GM12864 (cell line): ENCODE measurements at places on chromosomes 4 and X.

GRCh38 chr4:39928538-39928937 is 49.2 kb downstream of the PDS5A start:
- DNase-seq, result no peak

GRCh38 chr4:121360495-121360894 is 20.3 kb downstream of the QRFPR start:
- DNase-seq, result no peak

DNA sequence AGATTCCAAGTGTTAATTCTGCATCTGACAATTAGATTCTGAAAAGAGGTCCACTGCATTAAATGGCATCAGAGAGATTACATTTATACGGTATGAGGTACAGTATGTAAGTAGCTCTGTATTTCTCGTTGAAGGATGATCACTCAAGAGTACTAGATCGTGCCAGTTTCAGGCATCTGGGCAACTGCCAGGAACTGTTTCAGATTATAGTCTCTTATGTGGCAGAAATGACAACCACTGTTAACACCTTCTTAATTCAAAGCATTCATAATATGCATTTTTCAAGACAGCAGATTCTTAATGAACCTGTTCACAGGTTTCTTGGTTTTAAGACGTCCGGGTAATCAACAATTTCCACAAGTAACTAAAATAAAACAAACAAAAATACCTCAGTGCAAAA is 1.6 kb downstream of the ANKRD50 start:
- no peak for DNase-seq

- DNase-seq, result no peak
These were observed 2687.3 kb downstream of the PCDH7 start for GRCh38 chr4:33407496-33407895.

DNA sequence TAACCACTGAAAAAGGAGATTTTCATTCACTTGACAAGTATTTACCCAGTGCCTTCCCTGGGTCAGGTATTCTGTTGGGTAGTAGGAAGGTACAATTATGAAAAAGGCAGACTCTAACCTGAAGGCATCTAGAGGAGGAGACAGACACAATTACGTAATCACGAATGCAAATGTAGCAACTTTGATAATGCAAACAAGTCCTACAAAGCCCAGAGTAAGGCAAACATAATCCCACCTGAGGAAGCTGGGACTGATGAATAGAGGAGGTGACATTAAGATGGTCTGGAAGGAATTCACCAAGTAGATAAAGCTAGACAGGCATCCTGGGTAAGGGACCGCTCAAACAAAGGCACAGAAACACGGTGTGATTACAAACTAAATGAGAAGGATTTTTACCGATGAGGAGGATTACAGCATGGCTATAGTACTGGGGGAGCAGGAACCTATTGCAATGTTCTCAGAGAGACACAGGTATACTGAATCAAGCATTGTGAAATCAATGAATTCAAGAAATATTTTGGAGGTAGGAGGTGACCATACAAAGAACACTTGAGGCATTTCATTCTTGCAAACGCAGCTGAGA is 37.1 kb downstream of the TMEM150C start:
- no peak for DNase-seq

DNA sequence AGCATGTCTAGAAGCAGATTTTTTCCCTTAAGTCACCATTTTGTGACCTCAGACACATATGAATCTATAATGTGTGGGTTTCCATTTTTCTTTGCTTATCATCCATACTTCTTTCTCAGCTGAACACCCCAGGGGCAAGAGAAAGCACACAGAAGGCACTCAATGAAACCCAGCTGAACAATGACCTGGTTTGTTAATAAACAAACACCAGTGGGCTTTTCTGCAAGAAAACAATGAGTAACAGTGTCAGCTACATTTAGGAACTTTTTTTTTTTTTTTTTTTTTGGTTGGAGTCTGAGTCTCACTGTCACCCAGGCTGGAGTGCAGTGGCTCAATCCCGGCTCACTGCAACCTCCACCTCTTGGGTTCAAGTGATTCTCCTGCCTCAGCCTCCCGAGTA is 40.7 kb upstream of the KLF3 start:
- DNase-seq, result no peak

- no peak for DNase-seq
These were observed 186.9 kb upstream of the LNX1 start for GRCh38 chr4:53778155-53778554.

- no peak for DNase-seq
These were observed 288.0 kb upstream of the ATOH1 start for GRCh38 chr4:93540562-93540961.

GRCh38 chr4:41835321-41835995 is 86.9 kb upstream of the PHOX2B start:
- DNase-seq, result no peak

DNA sequence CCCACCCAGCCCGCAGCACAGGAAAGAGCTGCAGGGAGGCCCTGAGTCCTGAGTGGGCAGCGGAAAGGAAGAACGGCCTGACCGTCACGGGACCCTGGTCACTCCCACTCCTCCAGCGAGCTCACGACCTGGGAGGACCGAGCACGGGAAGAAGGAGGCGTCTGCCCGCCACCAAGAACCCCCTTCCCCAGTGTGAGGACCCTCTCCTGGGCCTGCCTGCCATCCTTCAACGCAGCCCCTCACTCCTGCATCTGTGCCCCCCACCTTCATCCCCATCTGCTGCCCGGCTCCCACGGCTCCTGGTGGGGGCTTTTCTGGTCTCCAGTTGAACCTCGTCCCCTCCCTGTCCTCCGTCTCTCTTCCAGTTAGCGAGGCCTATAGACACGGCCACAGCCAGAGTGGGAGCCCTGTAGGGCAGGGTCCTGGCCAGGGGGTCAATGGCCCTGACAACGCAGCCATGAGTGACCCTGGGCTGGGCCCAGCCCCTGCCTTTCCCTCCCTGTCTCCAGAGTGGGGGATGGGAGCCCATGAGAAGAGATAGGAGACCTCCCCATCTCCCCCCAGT is 41.3 kb upstream of the MXD4 start:
- no peak for DNase-seq

DNA sequence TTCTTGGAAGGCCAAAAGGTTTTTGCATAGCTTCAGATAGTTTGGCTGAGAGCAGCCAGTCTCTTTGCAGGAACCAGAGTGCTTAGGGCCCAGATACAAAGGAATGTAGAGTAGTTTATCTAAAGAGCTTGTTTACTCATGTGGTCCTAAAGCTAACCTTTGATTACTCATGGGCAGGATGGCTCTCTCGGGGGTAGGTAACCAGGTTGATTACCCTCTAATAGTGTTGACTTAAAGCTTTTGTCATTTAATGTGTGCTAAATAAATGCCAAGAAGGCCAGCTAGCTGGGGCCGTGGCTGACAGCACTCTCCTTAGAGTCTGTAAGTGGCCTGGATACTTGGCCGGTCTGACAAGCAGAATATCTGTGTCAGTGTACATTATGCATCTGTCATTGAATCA is 69.7 kb upstream of the MAGEB16 start:
- DNase-seq, result no peak

DNA sequence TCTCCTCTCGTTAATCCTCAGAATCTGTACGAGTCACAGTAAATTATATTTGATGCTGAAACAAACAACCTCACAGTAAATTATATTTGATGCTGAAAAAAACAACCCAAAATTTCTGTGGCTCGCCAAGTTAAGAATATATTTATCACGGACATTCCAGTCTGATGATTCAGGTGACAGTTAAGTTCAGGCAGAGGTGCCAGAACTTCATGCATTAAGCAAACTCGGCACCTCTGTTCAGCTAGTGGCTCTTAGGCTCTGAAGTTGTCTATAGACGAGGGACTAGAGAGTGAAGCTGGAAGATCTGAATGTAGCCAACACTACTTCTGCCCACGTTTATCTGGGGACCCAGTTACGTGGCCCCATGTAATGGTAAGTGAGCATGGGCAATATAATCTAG is 132.2 kb upstream of the AGA start:
- DNase-seq, result no peak

DNA sequence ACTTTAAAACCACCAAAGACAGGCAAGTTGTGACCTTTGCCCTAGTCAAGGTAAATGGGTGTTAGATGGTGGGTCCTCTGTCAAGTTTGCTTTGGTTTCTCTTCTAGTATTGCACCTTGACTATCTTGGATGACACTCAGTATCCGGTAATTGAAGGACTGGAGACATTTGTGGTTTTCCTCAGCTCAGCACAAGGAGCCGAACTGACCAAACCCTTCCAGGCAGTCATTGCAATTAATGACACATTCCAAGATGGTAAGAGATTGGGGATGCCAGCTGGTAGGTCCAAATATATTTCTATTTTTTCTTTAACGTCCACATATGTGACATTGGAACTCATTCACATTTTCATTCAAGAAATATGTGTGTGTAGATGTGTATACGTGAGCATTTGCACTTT is 69.3 kb upstream of the ANXA3 start:
- DNase-seq, result no peak

DNA sequence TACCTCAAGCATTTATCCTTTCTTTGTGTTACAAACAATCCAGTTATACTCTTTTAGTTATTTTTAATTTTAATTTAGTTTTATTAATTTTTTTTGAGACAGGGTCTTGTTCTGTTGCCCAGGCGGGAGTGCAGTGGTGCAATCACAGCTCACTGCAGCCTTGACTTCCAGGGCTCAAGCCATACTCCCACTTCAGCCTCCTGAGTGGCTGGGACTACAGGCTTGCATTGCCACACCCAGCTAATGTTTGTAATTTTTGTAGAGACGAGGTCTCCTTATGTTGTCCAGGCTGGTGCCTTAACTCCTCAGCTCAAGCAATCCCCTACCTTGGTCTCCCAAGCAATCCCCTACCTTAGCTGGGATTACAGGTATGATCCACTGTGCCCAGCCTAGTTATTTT is 45.9 kb downstream of the CDKL5 start:
- DNase-seq, result no peak

DNA sequence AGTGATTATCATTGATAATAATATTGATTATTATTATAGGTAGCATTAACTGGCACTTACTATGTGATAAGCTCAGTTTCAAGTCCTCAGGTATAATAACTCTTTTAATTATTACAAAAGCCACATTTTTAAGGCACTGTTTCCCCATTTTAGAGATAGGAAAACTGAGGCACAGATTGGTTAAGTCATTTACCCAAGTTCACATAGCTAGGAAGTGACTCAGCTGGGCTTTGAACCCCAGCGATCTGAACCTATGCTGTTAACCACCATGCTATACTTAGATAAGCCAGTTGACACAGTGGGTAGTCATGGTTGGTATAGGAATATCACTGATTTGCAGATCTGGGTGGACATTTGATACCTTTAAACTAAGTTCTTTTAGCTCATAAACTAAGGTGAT is 110.4 kb downstream of the FRAS1 start:
- no peak for DNase-seq

- DNase-seq, result no peak
These were observed 39.8 kb downstream of the AFF1 start for GRCh38 chr4:86974551-86974994.

DNA sequence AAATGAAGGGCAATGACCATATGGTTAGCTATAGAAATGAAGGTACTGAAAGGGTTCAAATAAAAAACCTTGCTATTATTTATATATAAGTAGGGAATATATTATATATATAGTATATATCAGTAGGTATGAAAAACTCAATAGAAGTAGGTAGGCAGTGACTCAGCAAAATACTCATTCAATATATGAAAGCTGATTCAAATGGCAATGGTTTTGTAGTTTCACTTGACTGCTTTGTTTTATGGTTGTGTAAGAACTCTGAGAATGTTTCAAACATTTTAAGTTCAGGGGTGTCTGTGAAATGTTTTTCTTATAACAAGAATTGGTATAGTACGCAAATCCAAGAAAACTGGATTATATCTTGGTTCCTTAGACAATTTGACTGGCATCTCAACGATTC is 4.1 kb downstream of the ZNF280C start:
- no peak for DNase-seq

DNA sequence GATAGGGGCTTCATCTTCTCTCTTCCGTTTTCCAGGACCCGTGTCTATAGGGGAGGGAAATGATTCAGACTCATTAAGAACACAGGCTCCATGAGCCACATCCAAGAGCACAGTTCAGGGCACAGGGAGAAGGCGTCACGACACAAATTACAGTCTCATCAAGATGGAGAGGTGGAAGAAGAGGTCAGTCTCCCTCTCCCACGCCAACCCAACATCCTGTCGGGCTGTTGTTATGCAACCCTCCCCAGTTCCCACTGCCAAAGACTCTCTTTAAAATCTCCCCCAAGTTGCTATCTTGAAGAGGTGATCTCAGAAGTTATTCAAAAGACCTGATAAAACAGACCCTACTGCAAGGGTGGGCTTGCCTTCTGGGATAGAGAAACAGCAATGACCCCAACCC is 12.6 kb downstream of the ZMYM3 start:
- no peak for DNase-seq

DNA sequence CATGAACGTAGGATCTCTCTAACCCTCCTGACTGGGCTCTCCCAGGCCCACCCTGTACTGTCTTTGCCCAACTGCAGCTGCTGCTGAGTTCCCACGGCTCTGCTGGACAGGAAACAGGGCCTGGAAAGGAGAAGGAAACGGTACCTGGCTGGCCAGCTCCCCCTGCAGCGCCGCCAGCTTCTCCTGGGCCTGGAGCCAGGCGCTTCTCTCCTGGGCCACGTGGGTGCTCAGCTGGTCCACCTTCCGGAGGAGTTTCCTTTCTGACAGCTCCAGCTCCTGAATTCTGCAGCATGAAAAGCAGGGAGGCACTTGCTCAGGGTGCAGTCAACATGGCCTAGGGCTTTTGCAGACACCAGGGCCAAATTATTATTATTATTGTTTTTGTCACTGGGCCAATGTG is 6.5 kb downstream of the C4orf50 start:
- no peak for DNase-seq

DNA sequence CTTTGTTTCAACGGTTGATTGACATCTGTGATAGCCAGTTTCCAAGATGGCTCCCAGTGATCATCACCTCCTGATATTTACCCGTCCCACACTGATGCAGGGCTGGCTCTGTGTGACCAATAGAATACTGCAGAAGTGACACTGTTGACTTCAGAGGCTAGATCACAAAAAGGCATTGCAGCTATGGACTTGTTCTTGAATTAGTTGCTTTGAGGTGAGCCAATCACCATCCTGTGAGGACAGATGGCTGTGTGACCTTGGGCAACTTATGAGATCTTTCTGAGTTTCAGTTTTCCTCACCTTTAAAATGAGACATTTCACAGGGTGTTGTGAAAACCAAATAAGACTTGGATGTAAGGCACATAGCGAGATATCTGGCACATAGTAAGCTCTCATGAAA is 1.8 kb upstream of the GPR82 start:
- DNase-seq, result no peak

DNA sequence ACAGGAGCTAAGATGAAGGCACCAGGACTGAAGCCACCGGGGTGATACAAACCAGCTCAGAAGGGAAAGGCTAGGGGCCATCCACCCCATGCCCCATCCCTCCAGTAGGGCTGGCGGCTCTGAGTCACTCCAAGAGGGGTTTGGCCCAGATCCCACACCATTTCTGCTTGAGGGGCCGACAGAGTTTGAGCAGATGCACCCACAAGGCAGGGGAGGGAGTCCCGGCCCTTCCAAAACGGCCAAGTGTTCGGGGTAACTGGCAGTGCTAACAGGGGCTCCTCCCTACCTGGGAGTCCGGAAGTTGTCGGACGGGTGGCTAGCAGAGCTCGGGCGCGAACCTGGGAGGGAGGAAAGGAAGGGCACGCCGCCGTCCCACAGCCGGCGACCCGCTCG is 412 bp downstream of the SLC10A3 start:
- DNase-seq, result no peak
